ENCODE measurements at places on chromosomes 2 and 18. TPM values are rescaled to one million over a fixed set of nuclear protein-coding genes. Genes with fewer than 3 reads are reported as not detected.

DNA sequence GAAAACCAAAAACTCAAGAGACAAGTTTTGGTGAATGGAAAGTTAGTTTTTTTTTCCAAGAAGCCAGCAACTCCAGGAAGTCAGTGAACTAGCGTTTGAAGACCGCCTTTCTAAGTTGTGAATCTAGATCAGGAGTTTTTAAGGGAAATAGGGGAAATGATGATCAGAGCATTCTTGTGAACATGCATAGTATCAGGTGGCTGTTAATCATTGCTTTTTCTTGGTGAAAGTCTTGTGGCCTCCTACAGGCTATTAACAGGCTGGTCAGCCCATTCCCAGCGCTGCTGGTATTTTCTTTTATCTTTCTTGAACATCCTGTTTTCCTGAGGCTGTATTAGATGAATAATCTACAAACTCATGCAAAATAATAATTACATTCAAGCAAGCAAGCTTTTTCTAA is 155.8 kb downstream of the PTPRM start:
- no peak for DNase-seq

DNA sequence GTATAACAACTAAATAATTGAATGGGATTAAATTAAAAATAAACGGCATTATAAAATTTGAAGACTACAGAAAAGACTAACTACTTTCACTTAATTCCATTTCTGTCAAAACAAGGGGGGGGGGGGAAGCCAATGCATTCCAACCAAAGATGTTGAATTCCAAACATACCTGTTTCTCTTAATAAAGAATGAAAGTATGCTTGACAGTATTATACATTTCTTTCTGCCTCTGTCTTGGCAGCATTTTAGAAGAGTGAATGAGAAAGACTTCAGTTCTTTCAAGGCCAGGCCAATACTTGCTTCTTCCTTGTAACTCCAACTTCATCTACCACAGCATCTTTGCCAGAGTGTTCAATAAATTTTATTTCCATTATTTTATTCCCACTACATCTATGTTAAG is 65.9 kb downstream of the PDE11A start:
- no peak for DNase-seq

GRCh38 chr18:7735626-7736175 is 168.6 kb downstream of the PTPRM start:
- DNase-seq, result no peak

GRCh38 chr2:170533156-170533555 is 182.0 kb upstream of the SP5 start:
- DNase-seq, result no peak

POTEI gene
- 0.33 TPM for total RNA-seq

ADAM17 gene
- 38.3 TPM for total RNA-seq

SH3BP4 gene
- 20.2 TPM for total RNA-seq

SPATA3 gene
- total RNA-seq, result not detected
